ENCODE measurements at places on chromosomes 1 and 21. TPM values are rescaled to one million over a fixed set of nuclear protein-coding genes. Genes with fewer than 3 reads are reported as not detected.

The NPR1 gene
- total RNA-seq, result 5.9 TPM

The FAM163A gene
- total RNA-seq, result not detected

The TUFT1 gene
- 1.2 TPM for total RNA-seq

The ZBTB7B gene
- 76.8 TPM for total RNA-seq

The RAB3B gene
- total RNA-seq, result not detected

The PLA2G2C gene
- not detected for total RNA-seq

The OR10J1 gene
- not detected for total RNA-seq

The URB1 gene
- 17.7 TPM for total RNA-seq

The ADAM30 gene
- not detected for total RNA-seq

The APOBEC4 gene
- not detected for total RNA-seq

The STUM gene
- 1.9 TPM for total RNA-seq

The OR2T11 gene
- not detected for total RNA-seq

The OR2T2 gene
- not detected for total RNA-seq

The STRIP1 gene
- 17.9 TPM for total RNA-seq

The CLDN17 gene
- total RNA-seq, result not detected

The CR1L gene
- not detected for total RNA-seq

The FCGR2B gene
- 5.8 TPM for total RNA-seq

The HEYL gene
- 0.78 TPM for total RNA-seq

The PSEN2 gene
- 41.4 TPM for total RNA-seq

The CD101 gene
- total RNA-seq, result not detected

The LRRC39 gene
- total RNA-seq, result 31.5 TPM

The BTBD8 gene
- 3.4 TPM for total RNA-seq

The C1orf141 gene
- total RNA-seq, result not detected

The HUNK gene
- not detected for total RNA-seq

The CACNA1E gene
- total RNA-seq, result not detected

The NEK7 gene
- total RNA-seq, result 109 TPM

The PRR9 gene
- total RNA-seq, result not detected

The KRTAP21-2 gene
- total RNA-seq, result not detected

The KCNJ9 gene
- not detected for total RNA-seq

The SLAMF9 gene
- not detected for total RNA-seq

The GNAT2 gene
- not detected for total RNA-seq

The OR2L2 gene
- not detected for total RNA-seq

The KIF17 gene
- total RNA-seq, result 3.0 TPM

The ANP32E gene
- 27.1 TPM for total RNA-seq

The CDK18 gene
- 1.2 TPM for total RNA-seq

The PEX10 gene
- 19.2 TPM for total RNA-seq

The KTI12 gene
- total RNA-seq, result 5.9 TPM

The CASZ1 gene
- 19.1 TPM for total RNA-seq

The GPR37L1 gene
- 0.04 TPM for total RNA-seq

The FAM72C gene
- total RNA-seq, result not detected

The PDC gene
- not detected for total RNA-seq

The TCEA3 gene
- total RNA-seq, result 128 TPM

The OVAAL gene
- total RNA-seq, result not detected

The ATF3 gene
- 7.1 TPM for total RNA-seq

The DMRTA2 gene
- total RNA-seq, result not detected

The GJA5 gene
- total RNA-seq, result 3.6 TPM

The ARHGEF19 gene
- total RNA-seq, result 2.1 TPM

The UBE2U gene
- not detected for total RNA-seq

The LCE3D gene
- total RNA-seq, result not detected

The SPATA17 gene
- 0.07 TPM for total RNA-seq

The MLLT11 gene
- 1.5 TPM for total RNA-seq

The IQGAP3 gene
- 0.55 TPM for total RNA-seq

The KRTAP19-3 gene
- total RNA-seq, result 12.9 TPM

The PATJ gene
- total RNA-seq, result 19.3 TPM

The NCDN gene
- total RNA-seq, result 8.7 TPM

The RABGGTB gene
- total RNA-seq, result 74.5 TPM

The CLCNKA gene
- total RNA-seq, result not detected

The OLFM3 gene
- not detected for total RNA-seq
